Activated CD8-positive, alpha-beta memory T cell treated with anti-CD3 and anti-CD28 coated beads, Interleukin-2, amount 50 U/mL, for 48 hours (primary cell): ENCODE measurements at places on chromosomes 5 and 9.

DNA sequence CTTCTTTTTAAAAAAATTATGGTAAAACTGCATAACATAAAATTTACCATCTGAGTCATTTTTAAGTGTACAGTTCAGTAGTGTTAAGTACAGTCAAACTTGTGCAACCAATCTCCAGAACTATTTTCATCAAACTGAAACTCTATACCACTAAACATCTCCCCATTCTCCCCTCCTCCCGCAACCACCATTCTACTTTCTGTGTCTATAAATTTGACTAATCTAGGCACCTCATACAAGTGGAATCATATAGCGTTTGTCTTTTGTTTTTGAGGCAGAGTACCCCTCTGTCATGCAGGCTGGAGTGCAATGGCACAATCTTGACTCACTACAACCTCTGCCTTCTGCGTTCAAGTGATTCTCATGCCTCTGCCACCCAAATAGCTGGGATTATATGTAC lies 24.0 kb upstream of the EBF1 start:
- no peak for DNase-seq

- DNase-seq, result no peak
These were observed 61.9 kb upstream of the ELL2 start for GRCh38 chr5:96023518-96023917.

DNA sequence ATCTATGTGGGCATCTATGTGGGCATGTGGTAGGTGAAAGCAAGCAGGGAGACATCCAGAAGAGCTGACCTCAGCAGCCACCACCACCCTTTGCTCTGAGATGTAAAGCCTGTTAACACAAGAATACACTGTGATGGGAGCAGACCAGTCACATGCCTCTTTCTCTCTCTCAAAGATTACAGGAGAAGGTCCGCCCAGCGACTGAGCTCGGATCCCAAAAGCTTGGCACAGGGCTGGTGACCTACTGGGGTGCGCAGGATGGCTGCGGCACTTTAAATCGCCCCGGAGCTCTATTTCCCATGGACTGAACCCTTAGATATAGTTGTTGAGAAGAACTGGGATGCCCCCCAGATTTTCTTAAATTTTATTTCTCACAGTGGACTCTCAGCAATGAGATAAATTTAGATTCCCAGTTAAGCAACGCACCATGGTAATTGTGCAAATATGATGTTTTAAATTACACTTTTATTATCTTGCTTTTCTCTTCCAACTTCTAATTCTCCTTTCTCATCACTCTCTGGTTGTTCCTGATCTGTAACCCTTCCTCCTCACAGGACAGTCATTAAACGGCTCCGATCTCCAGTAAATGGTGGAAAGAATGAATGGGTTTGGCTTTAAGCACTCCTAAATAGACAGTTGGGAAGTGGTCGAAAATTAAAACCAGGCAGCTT lies 37.7 kb upstream of the ICE1 start:
- no peak for DNase-seq

- DNase-seq, result no peak
These were observed 194.7 kb upstream of the FREM1 start for GRCh38 chr9:15104826-15105420.

GRCh38 chr9:78325343-78325742 lies 28.4 kb downstream of the PSAT1 start:
- DNase-seq, result no peak

GRCh38 chr5:153116916-153117315 lies 373.6 kb upstream of the GRIA1 start:
- DNase-seq, result no peak

DNA sequence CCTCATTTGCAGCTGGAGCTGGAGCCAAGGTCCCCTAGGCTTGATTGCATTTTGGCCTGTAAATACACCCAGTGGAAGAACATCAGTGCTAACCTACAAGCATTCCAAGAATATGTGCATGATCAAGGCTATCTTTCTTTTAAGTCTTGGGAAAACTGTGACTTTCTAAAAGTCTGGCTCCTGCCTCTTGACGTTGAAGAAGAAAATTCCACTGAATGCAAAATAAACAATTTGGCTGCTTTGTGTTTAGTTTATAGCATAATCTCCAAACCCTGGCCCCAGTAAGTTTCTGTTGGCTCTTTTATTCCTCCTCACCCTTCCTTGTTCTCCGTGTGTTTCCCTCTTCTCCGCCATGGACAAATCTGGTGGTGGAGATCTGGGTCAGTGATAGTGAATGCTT lies 109.3 kb upstream of the TLE1 start:
- no peak for DNase-seq

DNA sequence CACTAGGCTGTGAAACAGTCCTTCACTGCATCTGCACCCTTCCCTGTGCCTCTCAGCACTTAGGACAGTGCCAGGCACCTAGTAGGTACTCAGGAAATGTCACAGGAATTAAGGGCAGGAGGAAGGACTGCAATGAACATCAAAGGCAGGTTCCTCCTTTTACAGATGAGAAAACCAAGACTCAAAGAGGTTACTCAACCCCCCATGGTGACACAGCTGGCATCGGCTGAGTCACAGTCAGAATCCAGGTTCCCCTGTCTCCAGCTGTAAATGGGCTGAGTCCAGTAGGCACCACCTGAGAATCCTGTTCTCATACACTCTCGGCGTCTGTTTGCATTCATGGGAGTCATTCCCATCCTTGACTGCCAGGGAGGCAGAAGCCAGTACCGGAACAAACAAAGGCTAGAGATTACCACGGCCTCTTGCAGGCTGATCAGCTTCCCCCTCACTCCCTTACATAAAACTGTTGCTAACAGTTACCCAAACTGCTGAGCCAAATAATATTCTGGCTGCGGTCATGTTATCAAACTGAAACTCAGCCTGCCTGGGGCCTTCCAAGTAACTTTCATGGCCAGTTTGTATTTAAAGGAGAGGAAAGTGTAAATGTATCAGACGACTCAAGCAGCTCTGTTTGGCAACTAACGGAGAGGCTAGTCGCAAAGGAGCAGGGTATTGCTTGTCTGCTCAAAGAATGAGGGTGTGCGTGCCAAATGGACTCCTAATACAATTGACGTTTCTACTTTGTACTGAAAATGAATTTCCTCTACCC lies 201.7 kb downstream of the PAPPA start:
- no peak for DNase-seq

DNA sequence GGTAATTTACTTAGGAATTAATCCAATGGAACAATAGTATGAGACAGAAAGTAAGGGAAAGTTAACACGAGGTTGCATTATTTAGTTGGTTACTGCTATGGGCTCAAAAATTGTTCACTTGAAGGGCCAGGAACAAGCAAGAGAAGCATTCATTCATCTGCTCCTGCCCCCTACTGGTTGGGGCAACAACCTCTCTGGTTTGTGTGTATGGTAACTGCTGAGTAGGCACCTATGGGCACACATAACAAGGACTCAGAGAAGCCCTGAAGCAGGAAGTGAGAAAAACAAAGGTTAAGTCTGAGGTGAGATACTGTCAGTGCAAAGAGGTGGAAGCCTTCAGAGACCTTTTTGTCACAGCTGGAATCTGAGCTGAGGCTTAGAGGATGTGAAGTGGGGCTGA lies 34.4 kb upstream of the RANBP6 start:
- DNase-seq, result no peak

DNA sequence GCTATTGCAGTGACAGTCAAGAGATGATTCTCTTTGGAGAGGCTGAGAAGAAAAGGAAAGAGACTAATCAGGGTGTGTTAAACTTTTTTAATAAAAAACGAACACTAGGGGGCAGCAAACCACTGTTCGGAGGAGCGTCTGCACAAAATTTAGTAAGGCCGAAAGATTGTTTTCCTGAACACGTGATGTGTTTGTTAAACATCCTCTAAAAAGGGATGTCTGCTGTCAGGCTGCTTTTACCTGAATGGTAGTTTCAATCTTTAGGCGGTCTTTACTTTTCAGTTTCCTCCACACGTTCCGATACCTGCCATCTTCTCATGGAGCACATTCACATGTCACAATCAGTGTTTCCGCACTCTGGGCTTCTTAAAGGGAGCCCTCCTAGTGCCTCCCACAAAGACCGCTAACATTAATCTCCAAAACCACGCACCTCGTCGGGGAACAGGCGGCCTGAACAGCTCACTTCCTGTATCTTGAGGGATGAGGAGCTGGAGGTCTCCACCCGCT lies 125.2 kb downstream of the GPBP1 start:
- peak; percentile 68 for DNase-seq

- DNase-seq, result no peak
These were observed 599.7 kb downstream of the CAAP1 start for GRCh38 chr9:26292943-26293342.

DNA sequence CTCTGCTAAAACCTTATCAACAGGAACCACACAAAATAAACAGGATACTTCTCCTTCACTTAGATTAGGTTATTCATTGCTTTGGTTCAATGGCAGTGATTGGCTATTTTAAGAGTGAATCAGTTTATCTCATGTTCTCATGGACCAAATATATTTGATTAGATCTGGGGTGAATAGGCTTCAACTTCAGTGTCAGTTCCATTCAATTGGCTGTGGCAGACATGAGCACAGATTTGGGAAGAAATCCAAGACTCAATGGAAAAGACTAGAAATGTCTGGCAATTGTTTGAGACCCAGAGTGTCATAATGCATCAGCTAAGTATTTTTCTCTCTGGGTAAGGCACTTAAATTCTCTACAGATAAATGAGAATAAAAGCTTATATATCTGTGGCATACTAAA lies 37.1 kb downstream of the CDH18 start:
- no peak for DNase-seq

DNA sequence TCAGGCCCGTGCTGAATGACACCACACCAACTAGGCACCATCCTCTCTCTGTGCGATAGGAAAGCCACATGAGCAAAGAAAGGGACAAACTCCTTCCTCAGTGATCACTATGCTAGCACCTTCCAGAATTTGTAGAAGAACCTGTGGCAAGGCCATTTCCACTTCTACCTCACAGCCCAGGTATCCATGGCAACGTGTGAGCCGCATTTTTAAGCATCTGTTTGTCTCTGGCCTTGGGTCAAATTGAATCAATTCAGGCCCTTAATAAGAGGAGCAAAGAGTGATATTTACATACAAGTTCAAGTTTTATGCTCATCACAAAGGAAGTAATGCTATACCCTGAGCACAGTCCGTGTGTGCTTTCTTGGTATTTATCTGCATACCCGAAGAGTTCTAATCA lies 179.3 kb downstream of the SLC12A2 start:
- DNase-seq, result no peak

- DNase-seq, result no peak
These were observed 165.2 kb downstream of the FRMD3 start for GRCh38 chr9:83372957-83373356.

DNA sequence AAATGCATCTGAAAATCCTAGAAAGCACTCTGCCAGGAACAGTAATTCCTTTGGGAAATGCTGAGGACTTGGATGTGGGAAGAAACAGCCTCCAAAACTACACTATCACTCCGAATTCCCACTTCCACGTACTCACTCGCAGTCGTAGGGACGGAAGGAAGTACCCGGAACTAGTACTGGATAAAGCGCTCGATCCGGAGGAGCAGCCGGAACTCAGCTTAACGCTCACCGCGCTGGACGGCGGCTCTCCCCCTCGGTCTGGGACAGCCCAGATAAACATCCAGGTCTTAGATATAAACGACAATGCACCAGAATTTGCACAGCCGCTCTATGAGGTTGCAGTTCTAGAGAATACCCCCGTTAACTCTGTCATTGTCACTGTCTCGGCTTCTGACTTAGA lies 786 bp downstream of the PCDHB3 start:
- DNase-seq, result no peak

DNA sequence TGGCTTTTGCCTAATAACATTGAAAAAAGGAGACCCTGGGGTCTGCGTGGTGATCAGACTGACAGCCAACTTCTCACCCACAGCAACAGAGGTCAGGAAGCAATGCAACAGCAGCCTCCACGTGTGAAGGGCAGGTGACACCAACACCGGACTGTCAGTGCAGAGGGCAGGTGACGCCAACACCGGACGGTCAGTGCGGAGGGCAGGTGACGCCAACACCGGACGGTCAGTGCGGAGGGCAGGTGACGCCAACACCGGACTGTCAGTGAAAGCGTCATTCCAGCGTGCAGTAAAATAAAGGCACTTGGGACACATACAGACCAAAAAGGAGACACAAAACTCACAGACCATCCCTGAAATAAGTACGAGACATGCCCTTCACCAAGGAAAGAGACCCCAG lies 37.2 kb upstream of the CEP72 start:
- no peak for DNase-seq

- DNase-seq, result no peak
These were observed 957.8 kb upstream of the CTNND2 start for GRCh38 chr5:12861886-12862654.

DNA sequence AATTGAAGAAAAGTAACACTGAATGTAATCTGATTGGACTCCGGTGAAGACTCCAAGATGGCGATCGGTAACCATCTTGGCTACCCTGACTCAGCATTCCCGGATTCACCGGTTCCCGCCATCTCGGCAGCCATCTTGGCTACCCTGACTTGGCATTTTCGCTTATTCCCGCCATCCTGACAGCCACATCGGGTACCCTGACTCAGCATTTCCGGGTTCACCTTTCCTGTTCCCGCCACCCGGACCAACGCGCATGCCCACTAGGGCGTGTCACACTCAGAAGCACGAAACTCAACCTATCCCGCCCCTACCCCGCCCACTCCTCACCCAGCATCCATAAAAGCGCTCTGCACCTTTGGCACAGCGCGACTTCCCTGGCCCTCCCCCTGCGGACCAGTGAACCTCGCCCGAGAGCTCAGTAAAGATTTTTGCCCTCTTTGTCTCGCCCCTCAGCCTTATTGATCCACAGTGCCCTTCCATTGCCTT lies 17.2 kb downstream of the SPTLC1 start:
- DNase-seq, result no peak

GRCh38 chr5:1883925-1884677 lies 1.4 kb upstream of the IRX4 start:
- no peak for DNase-seq

DNA sequence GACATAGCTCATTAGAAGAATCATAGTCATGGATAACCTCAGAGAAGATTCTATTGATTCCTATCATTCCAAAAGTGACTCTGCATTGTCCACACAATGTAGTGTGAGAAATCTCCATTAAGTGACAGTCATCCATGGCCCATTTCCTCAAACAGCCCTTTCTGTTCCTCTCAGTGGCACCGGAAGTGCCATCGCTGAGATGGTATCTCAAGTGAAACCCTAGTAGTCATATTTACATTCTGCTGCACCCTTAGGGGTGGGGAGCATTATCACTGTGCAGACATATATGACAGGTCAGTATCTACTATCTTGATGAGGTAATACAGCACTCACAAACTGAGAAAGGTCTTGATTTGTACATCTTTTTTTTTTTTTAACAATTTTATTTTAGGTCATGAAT lies 55.4 kb upstream of the MIER3 start:
- DNase-seq, result no peak

GRCh38 chr5:82156874-82157273 lies 121.3 kb downstream of the RPS23 start:
- DNase-seq, result no peak
